ENCODE measurements at places on chromosomes 2 and 18. TPM values are rescaled to one million over a fixed set of nuclear protein-coding genes. Genes with fewer than 3 reads are reported as not detected.

GRCh38 chr18:76721207-76721996, 101.0 kb upstream of the ZNF236 start:
- DNase-seq: no peak

Gene TNFAIP6
- 20.3 TPM for total RNA-seq

- DNase-seq: no peak
Measured at GRCh38 chr2:43402452-43402937, 176.1 kb upstream of the ZFP36L2 start.

Gene POMC
- not detected for total RNA-seq

DNA sequence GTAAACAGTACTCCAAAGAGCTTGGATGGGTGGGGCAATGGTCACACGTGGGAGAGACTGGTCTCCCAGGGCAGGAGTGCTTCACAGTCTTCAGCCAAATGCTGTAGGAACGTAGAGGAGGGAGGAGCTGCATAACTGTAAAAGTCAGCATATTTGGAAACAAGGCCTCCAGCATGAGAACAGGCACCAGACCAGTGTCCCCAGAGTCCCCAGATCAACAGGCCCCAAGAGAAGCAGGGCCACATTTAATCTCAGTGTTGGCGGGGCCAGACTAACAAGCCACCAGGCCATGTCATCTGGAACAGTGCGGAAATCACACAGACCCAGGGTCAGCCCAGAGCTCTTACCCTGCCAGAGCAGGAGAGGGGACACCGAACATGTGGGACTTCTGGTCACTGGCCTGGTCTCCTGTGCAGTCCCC, 63.2 kb downstream of the ADCY3 start:
- DNase-seq: no peak

Gene FBLN7
- total RNA-seq: 4.4 TPM

Gene DUSP19
- 2.8 TPM for total RNA-seq

GRCh38 chr18:73944715-73945114, 202.9 kb downstream of the FBXO15 start:
- DNase-seq: no peak

Data from LHCN-M2 (cell line).